NCI-H1694 treated with DMSO at 0.1 percent for 48 hours (cell line): ENCODE measurements at places on chromosomes 11 and 22.
A peak's percentile ranks its signal among the peaks of the same experiment; 100 is the strongest.

GRCh38 chr11:80782135-80782885, 1341.5 kb upstream of the TENM4 start:
- DNase-seq, result no peak

GRCh38 chr11:122727101-122727929, 71.8 kb downstream of the UBASH3B start:
- no peak for DNase-seq

GRCh38 chr11:83671289-83671688, 385.1 kb upstream of the CCDC90B start:
- DNase-seq, result peak; percentile 18

GRCh38 chr11:34652191-34652973, 31.5 kb downstream of the EHF start:
- DNase-seq, result no peak

DNA sequence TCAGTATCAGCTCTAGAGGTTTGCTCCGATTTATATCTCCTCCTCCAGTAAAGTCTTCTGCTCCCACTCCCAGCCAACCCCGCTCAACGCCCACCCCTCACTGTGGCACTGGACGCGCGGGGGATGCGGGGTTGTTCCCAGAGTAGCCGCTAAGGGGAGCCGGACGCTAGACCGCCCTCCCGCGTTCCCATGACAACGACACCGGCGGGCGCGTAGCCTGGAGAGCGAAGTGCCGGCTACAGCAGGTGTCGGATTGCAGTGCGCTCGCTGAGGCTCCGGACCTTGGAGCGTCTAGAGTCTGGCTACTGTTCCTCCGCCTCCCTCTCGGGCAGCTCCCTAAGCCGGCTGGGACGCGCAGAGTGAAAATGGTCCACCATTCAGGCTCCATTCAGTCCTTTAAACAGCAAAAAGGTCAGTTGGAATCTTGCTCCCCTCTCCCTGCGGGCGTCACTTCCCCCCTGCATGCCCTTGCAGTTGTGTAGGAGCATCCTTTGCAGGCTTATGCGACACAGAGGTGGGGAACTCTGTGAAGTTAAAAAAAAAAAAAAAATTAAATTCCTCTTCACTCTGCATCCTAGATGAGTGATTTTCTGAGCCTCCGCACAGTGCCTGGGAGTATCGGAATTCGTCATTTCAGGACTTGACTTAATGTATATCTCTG, at the start of gene ANO3:
Gene ANO3 (plus strand): TSS at position 220 of the 661 bp plus-strand sequence. CDS start 146 bp downstream, at position 366.
- no peak for DNase-seq

GRCh38 chr11:13152736-13153541, 124.7 kb upstream of the BMAL1 start:
- DNase-seq, result no peak

DNA sequence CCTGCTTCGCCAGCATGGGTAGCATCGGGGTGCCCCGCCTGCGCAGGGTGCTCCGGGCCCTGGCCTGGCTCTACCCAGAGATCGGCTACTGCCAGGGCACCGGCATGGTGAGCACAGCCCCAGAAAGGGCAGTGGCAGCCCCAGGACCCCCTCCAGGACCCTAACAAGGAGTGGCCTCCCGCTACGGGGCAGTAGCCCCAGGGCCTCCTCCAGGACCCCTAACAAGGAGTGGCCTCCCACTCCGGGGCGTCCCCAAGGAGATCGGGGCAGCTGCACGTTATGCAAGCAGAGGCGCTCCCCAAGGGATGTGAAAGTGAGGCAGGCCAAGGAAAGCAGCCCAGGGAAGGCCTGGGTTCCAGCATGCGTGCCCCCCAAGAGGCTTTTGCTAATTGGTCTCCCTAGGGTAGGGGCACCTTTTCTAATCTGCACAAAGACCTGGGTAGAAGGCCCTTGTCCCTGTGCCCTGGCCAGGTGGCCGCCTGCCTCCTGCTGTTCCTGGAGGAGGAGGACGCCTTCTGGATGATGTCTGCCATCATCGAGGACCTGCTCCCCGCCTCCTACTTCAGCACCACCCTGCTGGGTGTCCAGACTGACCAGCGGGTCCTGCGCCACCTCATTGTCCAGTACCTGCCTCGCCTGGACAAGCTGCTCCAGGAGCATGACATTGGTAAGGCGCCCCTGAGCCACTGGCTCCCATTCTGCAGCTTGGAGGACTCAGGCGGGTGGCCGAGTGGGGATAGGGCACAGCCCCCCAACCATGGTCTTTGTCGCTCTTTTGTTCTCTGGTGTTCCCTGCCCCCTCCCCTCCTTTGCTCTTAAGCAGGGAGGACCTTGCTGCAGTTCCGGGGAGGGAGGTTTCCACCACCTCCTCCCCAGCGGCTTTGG, 35.0 kb downstream of the SGSM3 start:
- no peak for DNase-seq

DNA sequence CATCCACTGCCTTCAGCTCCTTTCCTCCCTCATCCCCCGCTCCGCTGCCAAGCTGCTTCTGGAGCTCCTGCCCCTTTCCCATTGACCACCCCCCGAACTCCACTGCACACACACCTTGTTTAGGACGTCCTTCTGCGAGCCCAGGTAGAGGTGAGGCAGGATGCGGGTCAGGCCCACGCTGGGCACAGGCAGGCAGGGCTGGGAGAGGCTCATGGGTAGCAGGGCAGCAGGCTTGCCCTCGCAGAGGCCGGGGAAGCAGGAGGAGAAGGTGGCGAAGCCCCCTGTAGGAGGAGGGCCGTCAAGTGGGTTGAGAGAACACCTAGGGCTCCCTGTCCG, 13.3 kb downstream of the DUSP8 start:
- DNase-seq, result no peak

- peak; percentile 22 for DNase-seq
Observed at GRCh38 chr11:95229199-95229992, 1.6 kb downstream of the SESN3 start.

DNA sequence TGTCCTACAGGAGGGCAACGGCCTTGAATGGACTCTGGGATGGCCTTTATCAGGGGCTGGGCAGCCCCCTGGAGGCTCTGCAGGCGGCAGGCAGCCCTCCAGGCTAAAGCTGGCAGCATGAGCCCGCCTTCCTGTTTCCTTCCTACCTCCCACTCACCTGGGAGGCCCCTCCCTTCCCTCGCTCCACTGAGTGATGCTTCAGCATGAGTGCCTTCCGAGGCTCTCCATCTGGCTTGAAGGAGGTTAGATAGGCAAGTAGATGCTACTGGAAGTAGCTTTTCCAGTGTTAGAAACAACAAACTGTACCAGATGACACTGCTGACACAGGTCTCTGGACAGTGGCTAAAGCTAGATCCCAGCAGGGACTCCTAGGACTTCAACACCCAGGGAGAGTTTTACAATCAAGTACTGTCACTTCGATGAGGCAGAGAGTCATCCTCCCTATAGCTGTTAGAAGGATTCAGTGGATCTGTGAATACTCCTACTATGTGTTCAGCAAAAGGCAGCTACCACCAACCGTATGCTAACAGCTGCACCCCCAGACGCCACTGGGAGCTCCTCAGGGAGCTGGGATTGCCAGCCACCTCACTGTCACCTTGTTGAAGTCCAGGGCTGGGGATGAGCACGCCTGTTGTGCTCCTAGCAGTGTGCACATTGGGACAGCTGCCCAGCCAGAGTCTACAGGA, 4.1 kb upstream of the SLC25A1 start:
- DNase-seq, result no peak

DNA sequence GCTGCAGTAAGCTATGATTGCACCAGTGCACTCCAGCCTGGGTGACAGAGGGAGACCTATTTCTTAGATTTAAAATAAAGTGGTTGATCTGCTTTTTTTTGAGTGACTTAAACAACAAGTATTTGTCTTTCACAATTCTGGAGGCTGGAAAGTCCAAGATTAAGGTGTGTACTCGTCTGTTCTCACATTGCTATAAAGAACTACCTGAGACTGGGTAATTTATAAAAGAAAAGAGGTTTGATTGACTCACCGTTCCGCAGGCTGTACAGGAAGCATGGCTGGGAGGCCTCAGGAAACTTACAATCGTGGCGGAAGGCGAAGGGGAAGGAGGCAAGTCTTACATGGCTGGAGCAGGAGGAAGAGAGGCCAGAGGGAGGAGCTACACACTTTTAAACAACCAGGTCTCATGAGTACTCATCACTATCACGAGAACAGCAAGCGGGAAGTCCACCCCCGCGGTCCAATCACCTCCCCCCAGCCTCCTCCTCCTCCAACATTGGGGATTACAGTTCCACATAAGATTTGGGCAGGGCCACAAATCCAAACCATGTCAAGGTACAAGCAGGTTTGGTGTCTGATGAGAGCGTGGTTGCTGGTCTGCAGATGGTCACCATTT, 19.7 kb upstream of the OSBPL5 start:
- DNase-seq, result no peak

DNA sequence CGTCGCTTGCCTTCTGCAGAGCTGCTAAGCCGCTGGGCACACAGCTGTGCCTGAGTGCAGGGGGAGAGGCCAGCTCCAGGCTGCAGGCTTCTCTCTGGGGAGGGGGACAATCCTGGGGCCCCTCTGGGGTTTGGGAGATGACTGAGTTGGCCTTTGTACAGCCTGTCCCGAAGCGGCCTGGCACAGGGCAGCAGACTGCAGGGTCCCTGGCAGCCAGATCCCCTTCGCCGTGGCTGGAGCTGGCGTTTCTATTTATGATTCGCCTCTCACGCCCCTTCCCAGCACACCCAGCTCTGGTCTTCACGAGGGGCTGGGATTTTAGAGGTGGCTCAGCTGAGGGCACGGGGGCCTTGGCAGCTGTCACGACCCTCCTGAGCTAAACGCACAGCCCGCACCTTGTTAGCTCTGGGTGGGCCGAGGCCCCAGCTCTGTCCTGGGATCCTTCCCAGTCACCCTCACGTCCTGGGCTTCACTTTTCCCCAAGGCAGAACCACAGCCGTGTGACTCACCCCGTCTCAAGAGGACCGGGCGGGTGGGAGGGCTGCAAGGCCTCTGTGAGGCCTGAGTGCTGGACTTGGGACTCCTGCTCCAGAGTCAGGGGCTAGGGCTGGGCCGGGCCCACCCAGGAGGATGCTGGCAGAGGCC, 18.4 kb downstream of the OSBPL5 start:
- no peak for DNase-seq

DNA sequence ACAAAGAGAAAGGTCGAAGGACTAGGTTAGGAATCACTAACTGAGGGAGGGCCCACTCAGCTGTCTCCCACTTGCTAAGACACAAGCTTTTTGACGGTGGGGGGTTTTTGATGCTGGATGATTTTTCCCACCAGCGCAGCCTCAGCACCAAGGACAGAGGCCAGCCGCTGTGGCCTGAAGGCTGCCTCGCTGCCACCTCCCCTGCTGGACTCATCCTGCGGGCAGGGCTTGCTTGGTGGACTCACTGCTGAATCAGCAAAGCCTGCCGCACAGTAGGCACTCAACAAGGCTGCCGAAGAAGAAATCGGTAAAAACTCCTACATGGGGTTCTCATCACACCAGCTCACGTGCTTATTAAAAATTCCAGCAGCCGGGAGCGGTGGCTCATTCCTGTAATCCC, 2.6 kb downstream of the ALG12 start:
- DNase-seq, result no peak

GRCh38 chr11:132844956-132845696, 687.2 kb downstream of the OPCML start:
- peak; percentile 35 for DNase-seq

- no peak for DNase-seq
Observed at GRCh38 chr11:105449100-105449734, 160.7 kb upstream of the GRIA4 start.

- DNase-seq, result no peak
Observed at GRCh38 chr11:122797651-122798050, 40.6 kb upstream of the CRTAM start.

DNA sequence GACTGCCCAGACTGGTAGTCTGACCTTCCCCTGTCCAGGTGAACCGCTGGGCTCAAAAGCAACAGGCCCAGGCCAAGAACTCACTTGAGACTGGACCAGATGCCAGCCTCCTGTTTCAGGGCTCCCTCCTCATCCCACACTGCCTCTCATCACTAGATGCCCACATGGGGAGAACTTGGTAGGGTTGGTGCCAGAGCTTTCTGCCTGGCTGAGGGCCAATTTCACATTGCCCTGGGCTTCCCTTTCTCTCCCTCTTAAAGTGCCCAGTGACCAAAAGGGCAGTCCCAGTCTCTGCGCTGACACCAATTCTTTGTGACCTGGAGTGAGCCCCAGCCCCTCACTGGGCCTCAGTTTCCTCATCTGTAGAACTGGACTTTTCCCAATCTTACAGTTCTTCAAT, 41.7 kb downstream of the C11orf58 start:
- no peak for DNase-seq

GRCh38 chr11:70127653-70128434, 49.7 kb downstream of the ANO1 start:
- DNase-seq, result no peak

- DNase-seq, result no peak
Observed at GRCh38 chr22:46432164-46433068, 96.9 kb downstream of the TRMU start.

DNA sequence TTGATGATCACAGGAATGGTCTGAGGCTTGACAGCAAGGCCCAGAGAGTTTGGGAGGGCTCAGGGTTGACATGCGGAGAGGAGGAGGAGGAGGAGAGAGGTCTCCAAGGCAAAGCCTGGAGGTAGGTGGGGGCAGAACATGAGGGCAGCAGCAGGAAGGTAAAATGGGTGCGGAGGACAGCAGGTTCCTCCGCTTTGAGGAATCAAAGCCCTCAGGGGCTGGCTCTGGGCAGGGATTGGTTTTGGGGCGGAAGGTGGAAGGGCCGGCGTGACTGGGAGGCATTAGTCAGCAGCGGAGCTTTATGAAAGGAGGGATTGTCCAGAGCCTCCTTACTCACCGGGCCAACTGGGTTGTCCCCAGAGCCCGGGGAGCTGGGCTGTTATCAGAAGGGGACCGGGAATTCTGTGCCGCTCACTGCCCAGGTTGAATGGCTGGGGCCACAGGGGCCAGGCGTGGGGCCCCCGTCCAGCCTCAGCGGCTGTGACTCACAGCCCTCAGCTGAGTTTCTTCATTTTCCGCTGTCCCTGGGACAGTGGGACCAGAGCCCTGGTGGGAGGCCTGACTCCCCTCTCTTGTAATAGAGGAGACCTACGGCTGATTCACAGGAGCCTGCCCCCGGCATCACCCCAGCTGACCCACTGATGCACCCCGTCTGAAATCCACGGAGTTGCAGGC, 36.2 kb downstream of the LIF start:
- no peak for DNase-seq

DNA sequence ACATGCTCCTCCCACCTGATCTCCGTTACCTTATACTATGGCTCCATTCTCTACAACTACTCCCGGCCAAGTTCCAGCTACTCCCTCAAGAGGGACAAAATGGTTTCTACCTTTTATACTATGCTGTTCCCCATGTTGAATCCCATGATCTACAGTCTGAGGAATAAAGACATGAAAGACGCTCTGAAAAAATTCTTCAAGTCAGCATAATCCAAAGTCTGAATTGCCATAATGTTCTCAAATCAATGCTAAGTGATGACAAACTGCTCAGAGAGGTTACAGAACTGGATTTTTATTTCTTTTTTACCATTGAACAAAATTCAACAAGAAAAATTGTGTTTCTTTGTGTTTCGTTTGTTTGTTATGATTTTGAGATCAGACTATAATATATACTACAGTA, 7.6 kb downstream of the OR9G4 start:
- no peak for DNase-seq

GRCh38 chr11:64206457-64207255, at the start of gene FERMT3:
TSS of gene FERMT3 (plus strand) at chr11:64206721. CDS start at chr11:64207365, 644 bp downstream.
- DNase-seq, result no peak

GRCh38 chr11:47981667-47982404, 1.5 kb downstream of the PTPRJ start:
- no peak for DNase-seq
